HFFc6 (cell line): ENCODE measurements at places on chromosomes 13 and 19. TPM values are rescaled to one million over a fixed set of nuclear protein-coding genes. Genes with fewer than 3 reads are reported as not detected.
A peak's percentile ranks its signal among the peaks of the same experiment; 100 is the strongest.

- DNase-seq = no peak
Observed at GRCh38 chr19:39738814-39739213, 985 bp upstream of the CLC start.

DNA sequence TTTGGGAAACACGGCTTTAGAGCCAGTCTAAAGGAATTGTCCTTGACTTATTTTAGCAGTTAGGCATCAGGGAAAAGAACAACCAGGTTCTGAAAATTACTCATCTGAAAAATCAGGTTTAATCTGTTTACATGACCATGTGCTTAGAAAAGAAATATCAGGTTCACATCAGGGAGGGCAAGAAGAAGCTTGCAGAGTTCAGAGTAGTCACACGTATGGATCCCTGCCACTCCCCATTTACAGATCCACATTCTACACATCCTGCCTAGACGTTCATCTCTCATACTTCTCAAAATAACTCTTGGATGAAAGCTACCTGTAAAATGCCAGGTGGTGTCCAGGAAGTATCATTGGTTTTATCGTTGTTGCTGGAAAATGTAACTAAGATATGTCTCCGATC, 14.0 kb upstream of the PHF11 start:
- no peak for DNase-seq

DNA sequence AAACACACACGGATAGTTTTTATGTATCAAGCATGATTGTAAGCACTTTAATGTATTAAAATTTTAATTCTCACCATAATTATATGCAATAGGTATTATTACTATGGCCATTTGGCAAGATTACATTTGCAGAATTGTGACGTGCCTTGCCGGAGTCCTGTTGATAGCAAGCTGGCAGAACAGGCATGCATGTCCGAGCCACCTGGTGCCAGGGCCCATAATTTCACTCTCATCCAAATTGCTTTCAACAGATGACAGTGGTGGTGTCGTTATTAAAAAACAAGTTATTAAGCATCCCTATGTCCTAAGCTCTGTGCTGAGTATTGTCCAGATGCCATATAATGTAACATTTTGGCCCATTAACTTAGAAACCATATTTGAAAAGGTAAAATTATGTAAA, 374.3 kb downstream of the FOXO1 start:
- no peak for DNase-seq

- DNase-seq = no peak
Observed at GRCh38 chr19:10316229-10317044, 622 bp upstream of the FDX2 start.

- DNase-seq = no peak
Observed at GRCh38 chr13:34311251-34311650, 493.3 kb downstream of the RFC3 start.

DNA sequence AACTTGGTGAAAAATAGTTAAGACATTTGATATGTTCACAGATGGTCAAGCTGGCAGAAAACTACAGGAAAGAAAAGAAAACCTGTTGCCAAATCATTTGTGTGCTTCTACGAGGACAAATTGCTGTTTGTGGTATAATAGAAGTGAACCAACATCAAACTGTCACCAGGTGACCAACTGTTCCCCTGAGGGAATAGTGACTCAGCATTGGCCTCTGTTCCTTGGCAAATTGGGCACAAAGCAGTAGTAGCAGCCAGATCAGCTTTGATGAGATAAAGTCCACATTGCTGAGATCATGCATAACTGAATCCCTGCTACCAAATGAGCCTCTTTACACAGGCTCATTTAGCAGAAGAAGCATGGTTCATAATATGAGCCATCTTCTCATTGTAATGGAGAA, 103.5 kb downstream of the POSTN start:
- DNase-seq = peak; percentile 69

DNA sequence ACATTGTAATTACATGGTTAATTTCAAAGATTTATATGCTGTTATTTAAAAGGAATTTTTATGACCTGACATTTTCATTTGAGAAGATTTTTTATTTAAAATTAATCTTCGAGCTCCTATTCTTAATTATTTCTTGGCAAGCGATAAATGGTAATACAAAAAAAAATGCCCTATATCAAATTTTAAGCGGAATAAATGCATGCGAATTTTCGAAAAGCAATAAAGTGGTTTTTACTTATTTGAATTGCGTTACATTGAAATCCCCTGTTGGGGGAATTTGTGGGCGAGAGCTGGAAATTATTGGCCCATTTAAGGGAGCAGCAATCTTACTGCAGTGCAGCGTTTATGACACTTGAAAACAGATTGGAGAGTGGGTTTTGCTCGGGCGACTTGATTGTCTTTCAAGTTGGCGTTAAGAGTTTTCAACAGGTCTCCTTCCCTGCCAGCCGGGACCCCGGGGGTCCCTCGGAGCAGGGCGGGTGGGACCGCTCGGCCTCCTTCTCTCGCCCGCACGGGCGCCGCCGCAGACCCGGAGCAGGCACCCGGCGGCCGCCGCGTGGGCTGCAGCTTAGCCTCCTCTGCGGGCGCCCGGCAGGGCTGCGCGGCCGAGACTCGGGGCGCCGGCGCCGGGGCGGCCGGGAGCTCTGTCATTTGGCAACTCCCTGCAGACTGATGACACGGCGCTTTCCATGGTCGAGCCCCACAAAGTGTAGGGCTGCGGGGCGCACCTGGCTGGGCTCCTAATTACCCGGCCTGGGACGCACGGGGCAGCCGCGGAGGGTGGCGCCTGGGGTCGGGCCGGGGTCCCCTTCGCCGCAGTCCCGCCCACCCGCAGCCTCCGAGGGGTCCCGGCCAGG, 255.1 kb upstream of the SOX21 start:
- DNase-seq = no peak

- no peak for DNase-seq
Observed at GRCh38 chr13:64527561-64527960, 2702.6 kb downstream of the PCDH9 start.

DNA sequence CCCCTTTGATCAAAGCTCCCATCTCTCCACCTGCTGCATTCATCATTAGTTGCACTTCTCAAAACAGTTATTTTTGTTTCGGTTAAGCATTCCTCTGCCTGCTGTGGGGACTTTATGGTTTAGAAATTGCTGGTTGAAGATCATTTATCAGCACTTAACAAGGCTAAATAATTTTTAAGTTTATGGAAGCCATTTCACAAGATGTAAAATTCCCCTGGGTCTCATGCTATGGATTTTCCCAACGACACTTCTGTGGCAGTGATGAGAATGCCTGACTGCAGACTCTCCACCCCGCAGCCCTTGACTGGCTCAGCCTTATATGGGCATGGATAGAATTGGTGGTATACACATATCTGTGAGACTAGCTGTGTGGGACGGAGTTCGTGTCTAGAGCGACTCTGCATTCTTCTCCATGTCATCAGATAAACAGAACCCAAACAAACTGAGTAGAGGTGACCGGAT, 52.8 kb downstream of the COL4A2 start:
- DNase-seq = no peak

GRCh38 chr13:98447881-98448641, 128.8 kb downstream of the STK24 start:
- no peak for DNase-seq

- DNase-seq = no peak
Observed at GRCh38 chr13:55583953-55584593, 1556.6 kb upstream of the PRR20A start.

DNA sequence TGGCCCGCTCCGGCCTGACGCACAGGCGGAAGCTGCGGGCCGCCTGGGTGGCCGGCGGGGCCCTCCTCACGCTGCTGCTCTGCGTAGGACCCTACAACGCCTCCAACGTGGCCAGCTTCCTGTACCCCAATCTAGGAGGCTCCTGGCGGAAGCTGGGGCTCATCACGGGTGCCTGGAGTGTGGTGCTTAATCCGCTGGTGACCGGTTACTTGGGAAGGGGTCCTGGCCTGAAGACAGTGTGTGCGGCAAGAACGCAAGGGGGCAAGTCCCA, 4.4 kb downstream of the FFAR1 start:
- no peak for DNase-seq

- DNase-seq = no peak
Observed at GRCh38 chr13:113538689-113539058, 45.9 kb upstream of the TFDP1 start.

DNA sequence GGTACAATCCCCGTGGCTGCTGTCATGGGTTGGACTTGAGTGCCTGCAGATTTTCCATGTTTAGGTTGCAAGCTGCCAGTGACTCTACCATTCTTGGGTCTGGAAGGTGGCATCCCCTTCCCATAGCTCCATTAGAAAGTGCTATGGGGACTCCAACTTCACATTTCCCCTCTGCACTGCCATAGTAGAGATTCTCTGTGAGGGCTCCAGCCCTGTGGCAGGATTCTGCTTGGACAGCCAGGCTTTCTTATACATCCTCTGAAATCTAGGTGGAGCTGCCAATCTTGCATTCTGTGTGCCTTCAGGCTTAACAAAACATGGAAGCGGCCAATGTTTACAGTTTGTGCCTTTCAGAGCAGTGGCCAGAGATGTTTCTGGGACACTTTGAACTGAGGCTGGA, 636.2 kb downstream of the SLITRK6 start:
- DNase-seq = no peak

DNA sequence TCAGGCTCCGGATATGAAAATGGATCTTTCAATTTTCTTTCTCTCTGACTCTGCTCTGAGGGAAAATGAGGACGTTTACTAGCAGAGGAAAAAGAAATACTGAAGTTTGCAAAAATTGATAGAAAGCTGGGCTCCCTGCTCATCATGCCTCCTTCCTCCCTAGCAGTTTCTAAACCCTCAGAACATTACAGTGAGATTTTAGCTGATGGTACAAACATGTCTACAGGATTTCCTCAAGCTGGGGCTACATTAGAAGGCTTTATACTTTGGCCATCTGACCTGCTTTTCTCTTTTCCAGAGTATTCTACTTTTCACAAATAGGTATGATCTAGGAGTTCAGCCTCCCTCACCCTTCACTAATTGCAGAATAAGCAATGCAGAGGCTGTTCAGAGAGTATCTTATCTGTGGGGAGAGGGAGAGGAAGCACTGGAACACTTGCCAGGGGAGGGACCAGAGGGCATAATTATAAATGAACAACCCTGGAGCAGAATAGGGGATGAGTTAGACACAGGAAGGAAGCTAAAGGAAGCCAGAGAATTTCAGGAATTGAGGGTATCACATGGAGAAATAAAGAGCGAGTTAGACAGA, 30.0 kb downstream of the CEACAM1 start:
- no peak for DNase-seq

CFAP97D2 gene
- not detected in 3 replicates for total RNA-seq

PGLYRP2 gene
- total RNA-seq = not detected in 3 replicates

SPIB gene
- total RNA-seq = not detected in 2 replicates

DDX49 gene
- 37.8 to 57.9 TPM (median 56.1 TPM) in 3 replicates for total RNA-seq

NR2C2AP gene
- total RNA-seq = 7.8 to 11.9 TPM (median 9.6 TPM) in 3 replicates

IZUMO2 gene
- not detected in 3 replicates for total RNA-seq

VSTM1 gene
- total RNA-seq = 0.69 to 1.5 TPM in 2 of 3 replicates, not detected in the other

SIGLEC5 gene
- not detected in 3 replicates for total RNA-seq
